ENCODE measurements at places on chromosomes 5 and 9. TPM values are rescaled to one million over a fixed set of nuclear protein-coding genes. Genes with fewer than 3 reads are reported as not detected.

Gene TMC1
- polyA plus RNA-seq: not detected

Gene CDH6
- polyA plus RNA-seq: not detected

Gene ST8SIA4
- polyA plus RNA-seq: 24.2 TPM

Gene MYMK
- not detected for polyA plus RNA-seq

Gene IL3
- polyA plus RNA-seq: not detected

Gene SLC34A1
- not detected for polyA plus RNA-seq

Gene ARSI
- polyA plus RNA-seq: not detected
